Fibroblast of the conjunctiva (primary cell): ENCODE measurements at places on chromosomes 12 and 14.

GRCh38 chr12:785706-786105 lies 33.3 kb downstream of the WNK1 start:
- DNase-seq: no peak

DNA sequence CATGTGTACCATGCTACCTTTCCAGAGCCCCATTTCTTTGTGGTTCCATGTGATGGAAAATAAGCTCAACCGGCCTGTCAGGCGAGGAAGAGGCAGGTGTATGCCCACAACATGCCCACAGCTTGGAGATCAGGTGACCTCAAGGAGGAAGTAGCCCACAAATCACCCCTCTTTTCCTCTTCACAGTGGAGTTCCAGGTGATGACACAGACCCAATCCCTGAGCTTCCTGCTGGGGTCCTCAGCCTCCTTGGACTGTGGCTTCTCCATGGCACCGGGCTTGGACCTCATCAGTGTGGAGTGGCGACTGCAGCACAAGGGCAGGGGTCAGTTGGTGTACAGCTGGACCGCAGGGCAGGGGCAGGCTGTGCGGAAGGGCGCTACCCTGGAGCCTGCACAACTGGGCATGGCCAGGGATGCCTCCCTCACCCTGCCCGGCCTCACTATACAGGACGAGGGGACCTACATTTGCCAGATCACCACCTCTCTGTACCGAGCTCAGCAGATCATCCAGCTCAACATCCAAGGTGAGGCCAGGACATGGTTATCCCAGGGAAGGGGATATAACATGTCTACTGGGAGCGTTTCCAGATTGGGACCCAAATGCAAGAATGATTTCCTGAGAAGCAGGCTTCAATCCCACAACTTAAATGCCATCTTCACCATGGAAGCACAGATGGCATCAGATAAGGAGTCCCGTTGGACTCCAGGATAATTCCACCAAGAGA lies 5.5 kb downstream of the TAPBPL start:
- DNase-seq: no peak

- DNase-seq: no peak
Measured at GRCh38 chr14:99309220-99309766, 37.3 kb upstream of the BCL11B start.

DNA sequence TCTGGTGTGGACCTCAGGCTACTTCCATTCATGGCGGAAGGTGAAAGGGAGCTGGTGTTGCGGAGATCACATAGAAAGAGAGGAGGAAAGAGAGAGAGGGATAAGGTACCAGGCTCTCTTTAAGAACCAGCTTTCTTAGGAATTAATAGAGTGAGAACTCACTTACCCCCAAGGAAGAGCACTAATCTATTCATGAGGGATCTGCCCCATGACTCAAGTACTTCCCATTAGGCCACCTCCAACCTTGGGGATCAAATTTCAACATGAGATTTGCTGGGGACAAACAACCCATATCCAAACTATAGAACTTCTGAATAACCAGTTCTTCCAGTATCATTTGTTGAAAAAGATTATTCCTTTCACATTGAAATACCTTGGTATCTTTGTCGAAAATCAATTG lies 34.0 kb upstream of the C2CD5 start:
- no peak for DNase-seq

DNA sequence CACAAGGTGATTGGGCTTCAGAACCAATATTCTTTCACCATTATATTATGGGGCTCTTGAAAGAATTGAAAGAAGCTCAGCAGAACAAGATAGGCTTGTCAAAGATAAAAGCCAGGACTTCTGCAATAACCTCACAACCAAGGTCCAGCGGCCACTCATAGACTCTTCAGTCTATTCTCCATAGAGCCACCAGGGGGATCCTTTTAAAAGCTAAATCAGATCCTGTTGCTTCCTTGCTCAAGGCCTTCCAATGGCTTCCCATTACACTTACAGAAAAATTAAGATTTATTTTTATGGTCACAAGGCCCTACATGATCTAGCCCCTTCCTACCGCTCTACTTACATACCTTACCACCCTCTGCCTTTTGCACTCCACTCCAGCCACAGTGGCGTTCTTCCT lies 169.6 kb downstream of the C12orf42 start:
- DNase-seq: no peak

DNA sequence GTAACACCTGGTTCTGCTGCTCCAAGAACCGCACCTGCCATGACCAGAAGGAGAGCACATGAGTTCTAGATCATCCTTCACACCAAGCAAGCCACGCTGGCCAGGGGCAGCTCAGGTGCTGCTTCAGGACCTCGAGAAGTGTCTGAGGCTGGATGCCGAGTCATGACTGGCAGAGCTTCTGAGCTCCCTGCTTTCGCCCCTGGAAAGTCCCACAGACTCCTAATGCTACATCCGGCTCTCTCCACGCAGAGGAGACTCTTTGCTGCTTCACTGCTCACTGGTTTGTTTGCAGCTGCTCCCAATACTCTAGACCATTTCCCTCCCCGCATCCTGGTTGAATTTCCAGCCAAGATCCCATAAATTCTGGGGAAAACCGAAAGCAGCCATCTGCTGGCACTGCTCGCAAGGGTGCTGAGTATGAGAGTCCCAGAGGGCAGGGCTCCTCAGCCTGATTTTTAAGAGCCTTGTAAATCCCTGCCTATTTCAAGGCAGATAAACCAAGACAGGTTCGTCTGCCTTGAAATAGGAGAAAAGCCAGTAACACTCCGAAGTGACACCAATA lies 1.4 kb downstream of the KRT2 start:
- DNase-seq: no peak

DNA sequence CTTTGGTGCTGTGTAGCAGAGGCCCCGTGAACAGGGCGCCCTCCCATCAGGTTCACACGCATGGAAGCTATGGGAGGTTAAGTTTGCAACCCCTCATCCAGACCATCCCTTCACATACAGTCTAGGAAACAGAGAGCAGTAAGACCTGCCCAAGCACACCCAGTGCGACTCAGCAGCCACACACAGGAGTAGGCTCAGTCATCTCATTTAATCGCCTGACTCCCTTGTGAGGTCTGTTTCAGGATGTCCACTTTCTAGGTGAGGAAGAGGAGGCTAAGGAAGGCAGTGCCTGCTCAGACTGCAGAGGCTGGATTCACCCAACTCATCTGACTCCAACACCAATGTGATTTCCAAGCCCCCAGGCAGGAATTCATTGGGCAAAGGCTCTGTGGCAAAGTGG lies 11.9 kb downstream of the BDKRB1 start:
- no peak for DNase-seq

- DNase-seq: no peak
Measured at GRCh38 chr12:15446807-15447206, 124.5 kb downstream of the PTPRO start.
